IMR-90 (cell line): ENCODE measurements at places on chromosomes 12 and 14. TPM values are rescaled to one million over a fixed set of nuclear protein-coding genes. Genes with fewer than 3 reads are reported as not detected.

DNA sequence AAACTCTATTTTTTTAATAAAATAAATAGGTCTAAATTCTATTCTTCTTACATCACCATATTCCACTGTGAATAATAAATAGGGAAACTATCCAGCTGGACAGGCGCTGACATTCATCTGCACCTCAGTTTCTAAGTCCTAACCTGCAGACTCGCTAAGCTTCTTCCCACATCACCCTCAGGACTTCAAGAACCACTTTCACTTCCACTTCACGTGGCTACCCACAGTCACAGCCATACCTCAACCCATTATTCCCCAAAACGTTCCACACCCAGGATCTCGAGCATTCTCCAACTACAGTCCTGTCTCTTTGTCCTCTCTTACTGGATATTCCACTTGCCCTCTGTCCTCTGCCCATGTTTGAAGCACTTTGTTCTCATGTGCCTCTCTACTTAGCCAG, 71.1 kb downstream of the C2CD5 start:
- H3K4me1 ChIP-seq: no peaks in the 10 kb centered on the region
- DNase-seq: no peak
- no peak overlapping the region for H3K4me3 ChIP-seq
- H3K36me3 ChIP-seq: peaks cover 6% of the 10 kb centered on the region

The KRT6C gene
- total RNA-seq: not detected in 2 replicates

- no peak overlapping the region for H3K4me3 ChIP-seq
- H3K36me3 ChIP-seq: peaks cover 7% of the 10 kb centered on the region; the same call in 1 of the 2 replicates
- H3K4me1 ChIP-seq: peaks cover 6% of the 10 kb centered on the region
- no peak for DNase-seq
- H3K27me3 ChIP-seq: no peaks in the 10 kb centered on the region
- H3K27ac ChIP-seq: no peak overlapping the region
These were observed 129.7 kb upstream of the OVCH1 start for GRCh38 chr12:29627221-29627620.

DNA sequence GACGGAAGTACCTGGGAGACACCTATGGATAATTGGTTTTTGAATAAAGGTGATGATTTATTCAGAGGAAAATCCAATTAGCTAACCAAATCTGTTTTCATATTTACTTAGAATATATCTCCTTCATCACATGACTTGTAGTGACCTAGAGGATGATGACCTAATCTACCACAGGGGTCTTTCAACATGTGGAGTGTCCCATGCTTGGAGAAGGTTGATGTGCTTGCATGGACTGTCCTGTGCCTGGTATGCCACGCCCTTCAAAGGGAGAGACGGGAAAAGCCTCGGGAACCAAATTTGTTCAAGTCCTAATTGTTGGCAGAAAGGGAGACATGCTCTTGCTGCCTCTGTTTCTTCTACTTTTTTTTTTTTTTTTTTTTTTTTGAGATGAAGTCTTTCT, 11.8 kb upstream of the PAPLN start:
- peaks cover 23% of the 10 kb centered on the region for H3K4me1 ChIP-seq
- no peak for DNase-seq
- H3K27me3 ChIP-seq: no peaks in the 10 kb centered on the region

GRCh38 chr12:6736754-6737153, 12.9 kb downstream of the COPS7A start:
- H3K27me3 ChIP-seq: no peaks in the 10 kb centered on the region
- no peak for DNase-seq
- H3K4me3 ChIP-seq: no peak overlapping the region
- peaks cover 6% of the 10 kb centered on the region; the same call in 1 of the 2 replicates for H3K36me3 ChIP-seq

The PTPRB gene
- total RNA-seq: 5.3 and 6.5 TPM in 2 replicates

GRCh38 chr12:131915000-131915689, 13.9 kb upstream of the PUS1 start:
- H3K27ac ChIP-seq: no peak overlapping the region
- H3K4me3 ChIP-seq: no peak overlapping the region
- H3K27me3 ChIP-seq: no peaks in the 10 kb centered on the region
- no peak for DNase-seq
- peaks cover 9% of the 10 kb centered on the region for H3K4me1 ChIP-seq
- H3K36me3 ChIP-seq: peaks cover 72% of the 10 kb centered on the region
